Stimulated activated CD8-positive, alpha-beta memory T cell treated with anti-CD3 and anti-CD28 coated beads, Interleukin-4, amount 100 ng/mL, for 1 hour (primary cell): ENCODE measurements at places on chromosomes 12 and 14.

- DNase-seq, result no peak
Observed at GRCh38 chr14:73763396-73763795, 49.2 kb upstream of the PNMA1 start.

DNA sequence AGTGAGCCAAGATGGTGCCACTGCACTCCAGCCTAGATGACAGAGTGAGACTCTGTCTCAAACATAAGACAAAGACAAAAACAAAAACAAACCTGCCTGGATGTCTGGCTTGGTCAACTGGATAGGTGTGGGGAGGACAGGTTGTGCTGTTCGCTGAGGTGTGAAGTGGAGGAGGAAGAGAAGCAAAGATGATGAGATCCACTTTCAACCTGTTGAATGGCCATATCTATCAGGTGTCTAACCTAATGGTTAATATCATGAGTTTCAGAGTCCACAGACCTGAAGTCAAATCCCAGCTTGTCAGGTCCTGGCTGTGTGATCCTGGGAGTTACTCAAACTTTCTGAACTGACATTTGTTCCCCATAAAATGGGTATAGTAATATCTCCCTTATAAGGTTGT is 9.7 kb upstream of the CCDC177 start:
- DNase-seq, result no peak

DNA sequence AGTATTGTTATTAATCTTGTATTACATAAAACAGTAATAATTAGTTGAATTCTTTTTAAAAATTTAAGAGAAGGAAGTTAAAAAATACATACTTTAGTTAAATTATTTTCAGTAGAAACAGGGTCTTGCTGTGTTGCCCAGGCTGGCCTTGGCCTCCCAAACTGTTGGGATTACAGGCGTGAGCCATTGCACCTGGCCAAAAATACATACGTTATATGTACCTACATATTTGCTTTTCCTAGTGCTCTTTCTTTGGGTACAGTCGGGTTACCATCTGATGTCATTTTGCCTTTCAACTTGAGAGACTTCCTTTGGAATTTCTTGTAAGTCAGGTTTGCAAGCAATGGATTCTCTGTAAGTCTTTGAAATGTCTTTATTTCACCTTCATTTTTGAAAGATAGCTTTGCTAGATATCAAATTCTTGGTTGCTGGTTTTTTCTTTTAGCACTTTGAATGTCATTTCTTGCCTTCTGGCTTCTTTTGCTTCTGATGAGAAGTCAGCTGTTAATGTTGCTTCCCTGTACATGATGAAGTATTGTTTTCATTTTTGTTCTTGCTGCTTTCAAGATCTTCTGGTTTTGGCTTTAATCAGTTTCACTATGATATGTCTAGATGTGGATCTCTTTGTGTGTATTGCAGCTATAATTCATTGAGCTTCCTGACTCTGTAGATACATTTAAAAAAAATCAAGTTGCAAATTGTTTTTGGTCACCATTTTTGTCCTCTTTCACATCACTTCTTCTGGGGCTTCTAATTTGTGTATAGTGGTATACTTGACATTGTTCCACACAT is 84.4 kb downstream of the SPATS2 start:
- DNase-seq, result no peak

DNA sequence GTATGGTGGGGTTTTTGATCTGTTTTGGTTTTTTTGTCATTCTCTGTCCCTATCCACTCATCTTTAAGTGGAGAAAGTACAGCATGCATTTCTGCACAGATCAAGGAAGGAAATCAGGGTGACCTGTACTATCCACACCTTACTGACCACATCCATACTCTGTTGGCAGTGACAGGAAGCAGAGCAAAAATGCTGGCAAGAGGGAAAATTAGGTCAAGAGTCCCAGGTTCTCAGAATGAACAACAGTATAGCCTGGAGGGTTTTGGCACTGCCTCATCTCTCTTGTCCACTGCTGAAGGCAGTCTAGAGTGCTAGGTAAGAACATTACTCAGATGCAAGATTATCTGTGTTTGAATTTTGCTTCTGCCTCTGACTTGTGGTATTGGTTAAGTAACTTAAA is 70.7 kb downstream of the TAOK3 start:
- no peak for DNase-seq

GRCh38 chr14:64634558-64634957 is 69.7 kb upstream of the PLEKHG3 start:
- DNase-seq, result no peak

DNA sequence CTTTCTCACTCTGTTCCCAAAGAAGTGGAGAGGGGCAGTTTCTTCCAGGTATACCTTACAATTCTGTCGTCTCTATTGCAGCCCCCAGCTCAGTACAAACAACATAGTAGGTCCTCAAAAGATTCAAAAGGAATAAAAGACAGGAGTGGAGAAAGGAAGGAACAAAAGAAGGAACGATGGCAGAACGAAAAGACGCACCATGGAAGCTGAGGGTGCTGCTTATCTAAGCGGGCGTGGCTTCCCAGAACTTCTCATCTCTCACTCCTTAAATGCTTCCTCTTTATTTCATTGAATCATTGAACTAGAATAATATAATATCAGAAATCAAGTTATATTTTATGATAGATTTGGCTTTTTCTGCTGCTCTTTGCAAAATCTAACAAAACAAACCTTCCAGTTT is 13.7 kb upstream of the LTA4H start:
- DNase-seq, result no peak
